ENCODE measurements at places on chromosomes 3 and 15. TPM values are rescaled to one million over a fixed set of nuclear protein-coding genes. Genes with fewer than 3 reads are reported as not detected.
A peak's percentile ranks its signal among the peaks of the same experiment; 100 is the strongest.

- peak; percentile 16 for DNase-seq
These were observed 45.5 kb downstream of the PPM1L start for GRCh38 chr3:160801386-160802118.

- no peak for DNase-seq
These were observed 28.6 kb downstream of the TASOR start for GRCh38 chr3:56654460-56654859.

Gene TGM4
- total RNA-seq = not detected

DNA sequence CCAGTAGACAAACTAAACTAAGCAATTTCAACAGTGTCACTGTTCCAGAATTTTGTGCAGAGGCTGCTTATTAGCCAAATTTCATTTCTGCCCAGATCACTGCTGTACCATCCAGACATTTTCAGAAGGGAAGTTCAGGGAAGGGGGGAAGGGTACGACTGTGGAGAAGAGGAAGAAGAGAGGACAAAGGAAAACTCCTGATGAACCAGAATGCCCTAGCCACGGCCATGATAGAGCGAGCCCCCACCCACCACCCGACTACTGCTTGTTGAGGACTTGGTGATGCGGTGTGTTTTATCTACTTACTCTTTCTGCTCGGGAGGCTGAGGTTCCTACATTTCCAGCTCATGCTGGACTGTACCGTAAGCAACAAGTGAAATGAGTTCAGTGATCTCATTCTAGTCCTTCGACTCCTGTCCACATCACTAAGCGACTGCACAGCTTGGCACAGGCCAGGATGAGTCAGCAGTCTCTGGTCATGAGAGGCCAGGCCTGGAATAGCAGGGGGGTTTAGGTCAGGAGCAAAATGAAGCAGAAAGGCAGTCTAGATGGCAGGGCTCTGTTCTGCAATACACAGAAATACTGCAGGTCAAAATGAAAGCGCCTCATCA is 330.8 kb downstream of the TIGIT start:
- DNase-seq = peak; percentile 76

Gene CFAP92
- total RNA-seq = 0.10 TPM

DNA sequence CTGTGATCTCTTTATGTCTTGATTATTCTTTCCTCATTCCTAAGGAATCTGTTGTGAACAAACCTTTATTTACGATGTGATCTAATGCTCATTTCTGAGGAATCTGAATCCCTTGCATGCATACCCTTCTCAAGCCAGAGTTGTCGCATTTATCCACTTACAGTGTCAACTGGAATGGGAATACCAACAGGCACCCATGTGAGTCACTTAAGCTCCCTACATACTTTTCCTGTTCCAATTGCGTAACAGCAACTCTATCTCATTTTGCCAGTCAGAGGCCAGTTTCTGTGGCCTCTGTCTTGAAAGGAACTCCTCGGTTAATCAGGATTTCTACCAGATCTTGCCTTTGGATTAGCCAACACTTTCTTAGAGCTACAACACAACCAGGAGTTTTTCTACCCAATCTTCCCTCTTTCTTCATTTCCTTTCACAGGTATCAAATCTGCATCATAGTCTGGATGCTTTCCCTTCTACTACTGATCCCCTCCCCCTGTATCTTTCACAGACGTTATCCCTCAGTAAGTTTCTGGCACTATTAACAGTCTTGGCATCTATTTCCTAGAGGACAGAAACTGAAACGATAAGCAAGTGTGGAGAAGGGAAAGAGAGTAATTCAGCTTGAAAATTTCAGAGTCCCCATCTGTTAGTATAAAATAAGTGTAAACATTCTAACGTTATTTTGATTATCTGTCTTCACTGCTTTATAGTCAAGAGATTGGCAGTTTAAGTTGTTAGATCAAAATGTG is 66.8 kb upstream of the BCHE start:
- no peak for DNase-seq

DNA sequence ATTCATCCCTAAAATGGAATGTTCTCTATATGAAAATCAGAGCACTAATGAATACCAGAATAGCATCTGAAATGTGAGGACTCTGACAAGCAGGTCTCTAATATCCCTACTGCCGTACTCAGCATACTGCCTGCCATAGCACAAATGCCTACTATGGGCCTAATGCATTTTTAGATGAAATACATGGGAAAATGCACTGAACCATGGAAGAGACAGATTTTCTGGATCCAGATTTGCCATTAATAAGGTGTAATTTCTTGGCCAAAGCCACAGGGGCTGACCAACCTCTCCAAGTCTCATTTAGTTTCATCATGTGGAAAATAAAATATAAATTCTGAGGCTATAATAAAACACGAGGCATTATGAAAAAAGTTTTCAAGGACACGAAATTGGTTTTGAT is 123.8 kb downstream of the CBLB start:
- no peak for DNase-seq

DNA sequence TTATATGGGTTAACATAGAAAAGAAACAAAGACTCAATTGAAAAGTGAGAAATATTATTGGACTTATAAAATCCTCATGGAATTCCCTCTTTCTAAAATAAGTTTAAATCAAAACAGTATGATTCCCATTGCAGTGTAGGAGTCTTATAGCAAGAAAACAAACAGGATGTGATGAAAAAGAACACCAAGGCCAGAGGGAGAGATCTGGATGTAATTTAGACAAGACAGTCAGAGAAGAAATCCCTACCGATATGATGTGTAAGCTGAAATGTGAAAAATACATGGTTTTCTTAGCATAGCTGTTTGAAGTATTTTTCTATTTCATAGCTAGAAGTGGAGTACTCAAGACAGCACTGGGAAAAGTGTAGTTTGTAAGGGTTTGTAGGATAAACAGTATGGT is 521.5 kb downstream of the RSL24D1 start:
- DNase-seq = peak; percentile 28

Gene GABRA5
- total RNA-seq = 0.62 TPM

GRCh38 chr15:33746203-33746602 is 222.1 kb upstream of the CHRM5 start:
- DNase-seq = no peak

- no peak for DNase-seq
These were observed 210.3 kb downstream of the OPA1 start for GRCh38 chr3:193803288-193803687.

DNA sequence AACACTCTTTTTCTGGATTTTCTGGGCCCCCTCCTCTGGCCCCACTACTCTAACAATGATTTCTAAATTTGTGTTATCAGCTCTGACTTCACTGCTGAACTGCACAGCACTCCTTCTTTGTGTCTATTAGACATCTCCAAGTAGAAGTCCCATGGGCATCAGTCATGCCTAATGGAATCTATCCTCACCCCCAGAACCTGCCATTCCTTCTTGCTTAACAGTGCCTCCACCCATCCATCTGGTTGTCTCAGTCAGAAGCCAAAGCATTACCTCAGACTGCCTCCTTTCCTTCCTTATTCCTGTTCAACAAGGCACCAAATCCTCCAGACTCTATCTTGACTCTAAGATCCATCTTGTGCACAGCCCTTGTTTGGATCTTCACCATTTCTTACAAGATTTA is 36.2 kb downstream of the SSR3 start:
- no peak for DNase-seq

DNA sequence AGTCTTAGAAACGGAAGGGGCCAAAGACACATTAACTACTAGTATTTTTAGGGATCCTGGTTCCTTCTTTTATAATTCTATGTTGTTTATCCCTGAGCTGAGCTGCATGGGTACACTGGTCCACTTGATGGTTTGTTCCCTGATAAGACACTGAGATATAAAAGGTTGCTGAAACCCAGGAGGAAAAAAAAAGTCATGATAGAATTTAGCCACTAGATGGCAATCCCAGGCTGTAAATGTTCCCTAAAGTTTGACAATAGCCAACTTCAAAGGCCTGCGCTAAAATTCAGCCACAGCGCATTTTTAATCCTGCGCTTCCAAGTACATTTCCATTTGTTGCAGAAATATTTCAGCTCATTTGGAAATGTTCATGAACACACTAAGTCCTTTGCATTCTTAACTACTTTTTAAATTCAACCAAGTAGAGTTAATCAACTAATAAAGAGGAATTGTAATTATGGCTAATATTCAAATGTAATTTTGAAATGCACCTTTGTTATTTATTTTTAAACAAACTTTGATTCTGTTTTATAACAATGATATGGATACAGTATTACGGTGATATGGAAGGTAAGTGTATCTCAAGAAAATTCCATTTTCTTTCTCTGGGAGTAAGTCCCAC is 249.3 kb upstream of the FEZF2 start:
- peak; percentile 78 for DNase-seq

Gene UCN2
- total RNA-seq = 2.4 TPM

Gene IQCF5
- not detected for total RNA-seq

DNA sequence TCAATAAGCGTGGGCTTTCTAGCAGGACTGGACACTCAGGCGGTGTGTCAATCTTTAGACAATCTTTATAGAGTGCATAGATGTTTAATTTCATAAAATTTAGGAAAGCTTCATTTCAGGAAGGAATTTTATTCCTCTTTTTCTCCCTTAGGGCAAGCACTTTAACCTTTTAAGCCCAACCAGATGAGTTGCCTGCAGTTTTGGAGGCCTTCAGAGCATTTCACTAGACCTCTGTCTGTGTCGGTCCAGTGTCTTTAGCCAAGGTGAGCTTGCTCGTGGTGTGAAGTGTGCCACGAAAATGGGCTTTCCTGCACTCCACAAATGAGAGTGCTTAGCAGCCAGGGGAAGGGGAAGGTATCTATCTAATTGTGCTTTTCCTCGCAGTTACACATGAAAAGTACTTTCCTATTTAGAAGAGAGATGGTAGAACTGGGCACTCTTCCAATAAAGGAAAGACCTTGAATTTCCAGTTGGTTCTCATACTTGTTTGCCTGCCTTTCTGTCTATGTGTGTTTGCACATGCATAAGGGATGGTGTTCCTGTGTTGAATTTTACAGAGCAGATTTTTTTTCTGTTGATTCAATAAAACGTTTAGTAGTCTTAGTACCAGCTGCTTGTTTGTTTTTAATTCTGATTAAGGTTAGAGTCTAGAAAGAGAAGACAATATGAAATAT is 53.6 kb downstream of the FEZF2 start:
- DNase-seq = peak; percentile 63

DNA sequence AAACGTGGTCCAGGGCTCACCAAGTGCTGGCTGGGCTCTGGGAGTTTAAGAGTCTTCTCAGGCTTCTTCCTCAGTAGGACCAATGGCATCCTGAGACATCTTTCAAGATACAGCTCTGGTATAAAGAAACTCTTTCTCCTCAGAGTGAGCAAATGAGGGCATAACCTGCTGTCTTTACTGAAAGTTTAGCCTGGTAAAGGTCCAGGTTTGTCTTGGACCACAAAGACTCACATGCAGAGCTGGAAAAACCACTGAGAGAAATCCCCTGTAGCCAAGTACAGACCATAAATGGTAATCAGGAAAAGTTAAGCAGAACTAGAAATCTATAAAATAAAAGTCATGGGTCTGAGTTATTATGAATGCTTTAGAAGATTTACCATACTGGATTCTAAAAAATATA is 23.1 kb downstream of the CD47 start:
- no peak for DNase-seq

Gene SEMA6D
- 34.9 TPM for total RNA-seq

DNA sequence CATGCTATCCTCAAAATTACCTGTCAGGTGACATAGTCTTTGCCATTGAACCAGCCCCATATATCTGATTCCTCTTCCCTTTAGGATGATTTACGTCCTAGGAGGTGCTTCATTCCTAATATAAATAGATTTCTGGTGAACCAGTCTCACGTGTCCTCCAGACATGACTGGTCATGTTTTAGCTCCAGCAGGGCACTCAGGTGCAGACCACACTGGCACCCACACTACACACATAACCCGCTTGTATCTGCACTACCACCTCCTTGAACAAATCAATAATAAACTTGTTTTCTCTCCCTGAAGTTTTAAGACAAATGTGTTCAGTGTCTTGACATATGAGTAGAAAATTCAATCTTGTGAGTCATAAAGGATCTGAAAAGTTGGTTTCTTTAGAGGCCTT is 155.5 kb downstream of the GOLIM4 start:
- no peak for DNase-seq

Gene CYP1A2
- total RNA-seq = not detected

- DNase-seq = no peak
These were observed 4.2 kb upstream of the SLC6A6 start for GRCh38 chr3:14397940-14398796.

Gene CACNA2D2
- 4.3 TPM for total RNA-seq

GRCh38 chr15:69613182-69613581 is 160.6 kb downstream of the RPLP1 start:
- DNase-seq = no peak

Gene CAND2
- total RNA-seq = 58.5 TPM

DNA sequence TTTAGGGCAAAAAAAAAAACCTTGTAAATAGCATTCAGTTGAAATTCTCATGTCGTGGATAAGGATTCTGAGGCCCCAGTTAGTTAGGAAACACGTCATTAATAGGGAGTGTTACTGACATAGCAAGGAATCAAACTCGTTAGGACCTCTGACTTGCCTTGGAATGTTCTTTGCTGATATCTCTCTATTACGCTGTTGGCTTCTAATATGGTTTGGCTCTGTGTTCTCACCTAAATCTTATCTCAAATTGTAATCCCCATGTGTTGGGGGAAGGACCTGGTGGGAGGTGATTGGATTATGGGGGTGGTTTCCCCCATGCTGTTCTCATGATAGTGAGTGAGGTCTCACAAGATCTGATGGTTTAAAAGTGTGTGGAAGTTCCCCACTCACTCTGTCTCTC is 40.3 kb downstream of the CHL1 start:
- no peak for DNase-seq

Gene STT3B
- total RNA-seq = 214 TPM

Data from tongue (tissue), 3 donors.